Stimulated activated CD4-positive, alpha-beta T cell treated with anti-CD3 and anti-CD28 coated beads, Interleukin-4, amount 100 ng/mL, for 4 hours (primary cell): ENCODE measurements at places on chromosomes 13 and 19.

- DNase-seq, result no peak
Measured at GRCh38 chr19:53596056-53596455, 35.7 kb upstream of the DPRX start.

DNA sequence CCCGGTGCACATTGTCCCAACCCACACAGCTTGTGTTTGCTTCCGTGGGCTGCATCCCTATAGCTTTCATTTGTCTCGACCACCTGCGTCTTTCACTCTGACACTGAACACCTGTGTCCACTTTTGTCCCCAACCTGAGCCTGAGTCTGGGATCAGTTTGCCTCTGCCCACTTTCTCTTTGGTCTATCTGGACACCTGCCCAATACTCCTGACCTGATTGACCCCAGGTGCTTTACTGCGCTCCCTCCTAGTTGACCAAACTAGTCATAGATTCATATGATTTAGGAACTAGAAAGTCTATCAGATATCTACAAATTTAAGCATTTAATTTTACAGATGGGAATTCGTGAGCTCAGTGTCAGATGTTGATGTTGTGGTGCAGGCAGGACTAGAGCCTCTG lies 209.9 kb downstream of the DCT start:
- no peak for DNase-seq

- DNase-seq, result no peak
Measured at GRCh38 chr19:36931684-36932083, 15.6 kb downstream of the ZNF568 start.

- no peak for DNase-seq
Measured at GRCh38 chr13:91313581-91313980, 33.9 kb upstream of the MIR17HG start.

- no peak for DNase-seq
Measured at GRCh38 chr19:27635401-27635800, 1577.5 kb downstream of the UQCRFS1 start.

GRCh38 chr19:41226874-41227390 lies 7.9 kb downstream of the AXL start:
- DNase-seq, result no peak

DNA sequence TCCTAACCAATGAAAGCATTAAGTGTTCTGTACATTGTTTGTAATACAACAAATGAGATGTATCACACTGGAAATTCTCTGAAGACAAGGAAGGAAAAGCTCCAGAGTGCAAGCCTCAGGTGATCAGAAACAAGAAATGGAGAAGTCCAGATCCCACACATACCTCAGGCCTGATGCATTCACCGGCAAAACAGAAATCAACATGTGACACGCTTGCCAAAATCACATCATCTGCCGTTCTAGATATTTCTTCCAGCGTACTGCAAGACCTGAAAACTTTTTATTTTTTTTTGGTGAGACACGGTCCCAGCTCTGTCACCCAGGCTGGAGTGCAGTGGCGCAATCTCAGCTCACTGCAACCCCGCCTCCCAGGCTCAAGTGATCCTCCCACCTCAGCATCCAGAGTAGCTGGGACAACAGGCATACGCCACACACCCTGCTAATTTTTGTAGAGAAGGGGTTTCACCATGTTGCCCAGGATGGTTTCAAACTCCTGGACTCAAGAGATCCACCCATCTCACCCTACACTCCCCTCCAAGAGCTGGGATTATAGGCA lies 48.6 kb downstream of the FOXO1 start:
- no peak for DNase-seq

DNA sequence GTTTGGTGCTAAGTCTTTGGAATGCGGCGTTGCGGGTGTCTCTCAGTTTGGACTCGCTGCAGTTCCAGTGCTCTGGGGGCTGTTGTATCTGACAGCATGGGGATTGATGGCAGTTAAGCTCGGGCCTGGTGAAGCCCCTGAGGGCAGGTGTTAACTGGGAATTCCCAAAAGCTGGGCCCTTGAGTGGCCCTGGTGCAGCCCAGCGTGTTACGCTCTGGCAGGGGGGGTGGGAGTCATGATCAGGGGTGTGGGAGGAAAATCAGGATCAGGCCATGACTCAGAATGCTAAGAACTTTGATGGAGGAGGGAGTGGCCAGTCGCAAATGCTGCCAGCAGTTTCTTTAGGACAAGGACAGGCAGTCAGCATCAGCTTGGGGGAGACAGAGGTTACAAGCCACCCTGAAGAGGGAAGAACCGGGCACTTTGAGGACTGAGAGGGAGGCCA lies 19.6 kb downstream of the AP2A1 start:
- no peak for DNase-seq

GRCh38 chr19:1351381-1351851 lies 32.3 kb upstream of the NDUFS7 start:
- DNase-seq, result no peak

DNA sequence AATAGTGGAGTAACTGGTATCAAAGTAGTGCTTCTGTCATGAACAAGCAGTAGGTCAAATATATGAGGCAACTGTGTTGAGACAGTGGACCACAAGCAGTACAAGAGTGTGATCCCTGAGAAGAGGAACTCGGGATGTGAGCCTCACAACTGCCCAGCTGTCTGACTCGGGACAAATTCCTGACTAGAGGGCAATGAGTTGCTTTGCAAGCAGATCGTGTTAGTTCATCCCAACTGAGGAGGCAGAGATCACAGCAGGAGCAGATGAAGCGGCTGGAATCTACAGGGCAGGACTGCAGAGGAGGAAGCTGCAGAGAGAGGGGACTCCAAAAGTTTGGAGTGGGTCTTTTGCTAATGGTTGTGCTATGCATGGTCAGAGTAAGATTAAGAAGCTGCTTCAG lies 741.1 kb downstream of the DIAPH3 start:
- no peak for DNase-seq

DNA sequence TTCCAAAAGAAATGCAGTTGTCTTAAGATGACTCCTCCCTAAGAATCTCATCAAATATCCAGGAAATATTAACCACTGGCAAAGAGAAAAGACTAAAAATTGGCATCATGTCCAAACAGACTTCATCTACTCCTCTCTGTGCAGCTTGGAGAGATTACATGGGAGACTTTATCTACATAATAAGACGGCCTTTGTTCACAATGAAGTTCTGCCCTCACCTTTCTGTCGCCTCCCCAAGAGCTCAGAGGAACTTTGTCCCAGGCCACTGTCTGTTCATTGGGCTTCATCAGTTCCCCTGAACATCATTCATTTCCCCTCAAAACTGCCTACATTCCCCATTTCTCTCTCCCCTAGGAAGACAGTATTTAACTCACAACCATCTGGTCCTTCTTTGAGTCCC lies 22.4 kb upstream of the MRI1 start:
- no peak for DNase-seq

GRCh38 chr13:60689076-60689475 lies 292.1 kb downstream of the TDRD3 start:
- DNase-seq, result no peak

DNA sequence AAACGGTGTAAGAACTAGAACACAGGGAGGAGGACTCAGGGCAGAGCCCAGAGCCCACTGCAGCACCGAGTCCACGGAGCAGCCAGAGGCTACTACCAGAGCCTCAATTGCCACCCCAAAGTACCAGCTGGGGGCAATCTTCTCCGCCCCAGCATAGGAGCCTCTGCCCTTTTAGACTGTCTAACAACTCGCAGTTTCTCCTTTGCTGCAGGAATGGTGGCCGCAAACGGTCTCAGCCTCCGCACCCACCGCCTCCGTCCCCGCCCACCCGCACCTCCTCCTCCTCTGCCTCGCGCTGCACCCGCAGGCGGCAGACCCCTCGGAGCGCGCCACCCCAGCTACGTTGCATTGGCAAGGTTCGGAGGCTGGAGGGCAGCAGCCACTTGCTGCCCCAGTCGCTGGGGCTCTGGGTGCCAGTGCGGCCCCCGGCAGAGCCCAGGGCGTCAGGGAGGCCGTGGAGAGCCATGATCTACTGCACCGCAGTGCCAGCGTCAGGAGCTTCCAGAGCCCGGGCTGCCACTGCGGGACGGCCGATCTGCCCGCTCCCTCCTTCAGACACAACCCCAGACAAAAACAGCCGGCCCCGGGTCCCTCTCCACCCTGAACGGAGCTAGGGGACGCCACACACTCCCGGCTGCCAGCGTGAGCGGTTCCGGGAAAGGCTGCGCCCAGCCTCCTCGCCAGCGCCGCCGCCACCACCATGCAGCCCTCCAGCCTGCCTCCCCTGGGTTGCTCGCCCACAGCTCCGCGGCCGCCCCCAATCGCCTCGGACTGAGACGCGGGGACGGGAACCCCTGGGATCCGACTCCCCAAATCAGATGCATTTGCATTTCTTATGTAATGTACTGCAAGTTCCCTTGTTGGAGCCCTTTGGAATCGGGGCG lies 1.8 kb downstream of the FGF14 start:
- DNase-seq, result peak; percentile 14

DNA sequence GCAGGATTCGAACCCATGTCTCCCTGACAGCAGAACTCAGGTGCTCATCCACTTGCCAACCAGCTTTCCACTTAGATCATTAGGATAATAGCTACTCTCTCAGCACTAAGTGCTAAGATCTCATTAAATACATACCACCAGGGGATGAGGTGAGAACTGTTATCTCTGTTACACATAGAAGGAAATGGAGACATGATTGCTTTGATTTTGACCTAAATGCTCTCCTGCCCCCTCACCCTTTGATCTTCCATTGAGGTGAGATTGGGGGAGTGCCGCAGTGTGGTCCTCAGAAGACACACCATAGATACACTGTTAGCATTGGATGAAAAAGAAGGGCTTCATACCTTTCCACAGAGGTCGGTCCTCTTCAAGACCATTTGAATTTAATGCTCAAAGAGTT lies 38.9 kb upstream of the NPAS1 start:
- no peak for DNase-seq

- DNase-seq, result no peak
Measured at GRCh38 chr19:52230685-52231084, 38.7 kb upstream of the ZNF766 start.

GRCh38 chr19:6233827-6234511 lies 45.8 kb downstream of the MLLT1 start:
- no peak for DNase-seq

DNA sequence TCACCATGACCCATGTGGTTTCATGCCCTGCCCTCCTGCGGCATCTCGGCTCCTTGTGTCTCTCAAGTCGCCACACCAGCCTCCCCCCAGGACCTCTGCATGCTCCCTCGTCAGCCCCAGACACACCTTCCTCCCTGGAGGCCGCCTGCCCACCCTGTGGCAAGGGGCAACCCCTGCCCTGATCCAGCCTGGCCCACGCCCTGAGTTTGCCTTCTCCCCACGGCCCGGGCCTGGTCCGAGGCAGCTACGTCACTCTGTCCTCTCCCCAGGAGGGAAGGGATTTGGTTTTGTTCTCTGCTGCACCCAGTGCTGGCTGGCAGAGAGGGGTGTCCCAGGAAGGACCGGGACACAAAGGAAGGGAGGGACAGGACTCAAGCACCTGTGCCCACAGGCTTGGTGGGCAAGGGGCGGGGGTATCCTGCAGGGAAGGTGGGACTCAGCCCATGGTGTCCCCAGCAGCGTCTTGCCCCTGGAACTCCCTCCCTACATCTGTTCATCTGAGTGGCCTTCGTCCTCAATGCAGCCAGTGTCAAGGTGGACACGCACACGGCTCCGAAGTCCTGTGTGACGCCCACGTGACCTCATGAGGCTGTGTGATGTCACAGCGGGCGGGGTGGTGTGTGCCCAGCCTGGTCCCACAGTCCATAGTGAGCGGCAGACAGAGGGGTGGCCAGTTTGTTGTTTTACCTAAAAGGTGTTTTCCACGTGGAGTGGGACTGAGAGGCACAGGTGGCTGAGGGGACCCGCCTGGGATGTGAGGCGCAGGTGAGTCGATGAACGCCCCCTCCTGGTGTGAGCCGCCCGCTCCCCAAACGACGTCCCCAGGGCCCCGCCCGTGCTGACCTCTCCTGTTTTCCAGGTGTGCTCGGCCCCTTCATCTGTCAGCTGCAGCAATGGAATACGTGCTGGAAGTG lies at the start of gene TEX29:
TEX29 (plus strand) TSS at position 645 of the 914 bp plus-strand sequence; CDS start at position 894, 249 bp downstream.
- no peak for DNase-seq

DNA sequence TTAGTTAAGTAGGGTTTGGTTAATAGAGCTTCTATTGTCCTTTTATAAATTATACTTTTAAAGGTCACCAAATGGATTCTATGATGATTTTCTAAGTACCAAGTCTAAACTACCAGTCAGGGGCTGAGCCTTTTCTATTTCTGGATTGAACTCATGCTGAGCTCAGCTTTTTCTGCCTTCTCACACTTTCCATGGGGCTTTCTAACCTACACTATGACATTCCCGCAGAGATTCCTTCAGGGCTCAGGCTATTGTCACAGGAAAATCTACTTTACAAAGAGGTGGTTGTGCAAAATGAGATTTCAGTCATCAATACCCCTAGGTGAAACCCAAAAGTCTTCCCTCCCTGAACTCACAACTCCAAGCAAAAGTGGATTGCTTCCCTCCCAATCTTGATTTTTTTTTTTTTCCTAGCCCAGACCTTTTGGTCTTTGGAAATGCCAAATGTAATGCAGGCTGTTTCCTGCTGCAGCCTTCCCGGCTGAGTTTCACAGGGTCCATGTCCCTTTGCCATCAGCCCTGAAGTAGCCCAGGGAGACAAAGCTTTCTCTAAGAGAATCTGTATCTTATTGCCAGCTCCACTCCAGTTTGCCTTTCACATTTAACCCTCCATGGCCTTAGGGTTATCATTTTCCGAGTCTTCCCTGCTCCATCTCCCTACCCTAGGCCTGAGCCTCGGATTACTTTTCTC lies 13.6 kb downstream of the C13orf42 start:
- DNase-seq, result no peak

- no peak for DNase-seq
Measured at GRCh38 chr19:56269348-56269747, 3.2 kb upstream of the EDDM13 start.

GRCh38 chr19:45514376-45515051 lies 7.2 kb downstream of the VASP start:
- no peak for DNase-seq

- no peak for DNase-seq
Measured at GRCh38 chr13:22262001-22262885, 591.4 kb downstream of the FGF9 start.

- DNase-seq, result no peak
Measured at GRCh38 chr13:32139251-32139650, 107.7 kb downstream of the FRY start.

- DNase-seq, result no peak
Measured at GRCh38 chr19:28023064-28023463, 1189.9 kb downstream of the UQCRFS1 start.

DNA sequence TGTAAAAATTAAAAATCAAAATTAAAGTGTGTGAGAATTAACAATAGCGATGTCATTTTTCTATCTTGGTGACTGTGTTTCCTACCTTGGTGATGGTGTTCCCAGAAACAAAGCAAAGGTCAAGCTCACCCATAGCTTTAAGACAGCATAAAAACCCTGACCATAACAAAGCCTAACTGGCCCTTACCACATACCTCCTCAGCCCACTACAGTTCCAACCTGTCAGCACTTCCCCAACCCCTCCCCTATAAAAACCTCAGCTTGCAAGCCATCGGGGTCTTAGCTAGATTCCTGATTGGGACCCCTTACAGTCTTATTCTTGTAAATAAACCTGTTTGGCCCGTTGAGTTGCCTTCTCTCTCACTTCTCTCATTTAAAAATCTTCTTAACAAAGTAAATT lies 484.4 kb upstream of the PCDH20 start:
- DNase-seq, result no peak
